ENCODE measurements at places on chromosomes 4 and X. TPM values are rescaled to one million over a fixed set of nuclear protein-coding genes. Genes with fewer than 3 reads are reported as not detected.

Gene PRDM8
- 16.6 TPM for total RNA-seq

Gene CXCL8
- not detected for total RNA-seq

Gene POU3F4
- 1.8 TPM for total RNA-seq

Gene G6PD
- 122 TPM for total RNA-seq

Gene CDKL2
- total RNA-seq = 1.6 TPM

Gene TTC29
- 0.44 TPM for total RNA-seq

Gene TMEM255A
- total RNA-seq = 7.6 TPM

Gene MAGT1
- 8.6 TPM for total RNA-seq

Gene TMPRSS11A
- total RNA-seq = not detected

Gene ARMCX2
- total RNA-seq = 50.1 TPM

Gene GPC4
- total RNA-seq = 32.8 TPM

Gene C4orf46
- total RNA-seq = 18.5 TPM

Gene HERC6
- 0.22 TPM for total RNA-seq

Gene HAND2
- not detected for total RNA-seq

Gene IRF2
- total RNA-seq = 7.4 TPM

Gene SLC16A2
- 28.7 TPM for total RNA-seq

Gene ADRA2C
- total RNA-seq = 4.8 TPM

Gene FAM47E
- 2.9 TPM for total RNA-seq

Gene BMP3
- total RNA-seq = 1.8 TPM

Gene RHOXF1
- total RNA-seq = 0.98 TPM

Data from glutamatergic neuron (in vitro differentiated cells).